Naive thymus-derived CD4-positive, alpha-beta T cell (primary cell): ENCODE measurements at places on chromosomes 12 and 14. TPM values are rescaled to one million over a fixed set of nuclear protein-coding genes. Genes with fewer than 3 reads are reported as not detected.

The CACNB3 gene
- total RNA-seq, result 6.5 TPM

The DCN gene
- not detected for total RNA-seq

The CPM gene
- 4.4 TPM for total RNA-seq

The CIDEB gene
- total RNA-seq, result 31.5 and 34.6 TPM in 2 replicates

The PLBD2 gene
- total RNA-seq, result 25.4 TPM

The TAS2R19 gene
- 3.4 TPM for total RNA-seq

The PLEKHG7 gene
- total RNA-seq, result not detected in 2 replicates

The BMP4 gene
- total RNA-seq, result 0.27 and 0.41 TPM in 2 replicates

The RILPL1 gene
- 9.1 TPM for total RNA-seq

The C12orf56 gene
- total RNA-seq, result 0.34 TPM

The FGF23 gene
- not detected for total RNA-seq

The FOXG1 gene
- not detected for total RNA-seq

The EML5 gene
- total RNA-seq, result 6.4 TPM

The SCNN1A gene
- total RNA-seq, result 0.22 TPM in 1 of 2 replicates, not detected in the other

The PA2G4 gene
- total RNA-seq, result 62.3 TPM

The SMARCC2 gene
- total RNA-seq, result 187 TPM

The RNFT2 gene
- total RNA-seq, result 8.1 and 8.3 TPM in 2 replicates

The GCH1 gene
- 35.3 TPM for total RNA-seq

The PFDN5 gene
- 754 TPM for total RNA-seq

The CDC42BPB gene
- total RNA-seq, result 5.5 TPM

The NRL gene
- 1.6 and 2.1 TPM in 2 replicates for total RNA-seq

The ASB2 gene
- 1.4 TPM for total RNA-seq

The COX8C gene
- total RNA-seq, result not detected

The GLT8D2 gene
- total RNA-seq, result not detected

The IL26 gene
- total RNA-seq, result 3.1 and 4.5 TPM in 2 replicates

The PRPF40B gene
- total RNA-seq, result 11.4 and 12.1 TPM in 2 replicates
